ENCODE measurements at places on chromosomes 2 and 18.

GRCh38 chr2:74026687-74027241 lies 42.1 kb downstream of the TET3 start:
- no peak for DNase-seq

DNA sequence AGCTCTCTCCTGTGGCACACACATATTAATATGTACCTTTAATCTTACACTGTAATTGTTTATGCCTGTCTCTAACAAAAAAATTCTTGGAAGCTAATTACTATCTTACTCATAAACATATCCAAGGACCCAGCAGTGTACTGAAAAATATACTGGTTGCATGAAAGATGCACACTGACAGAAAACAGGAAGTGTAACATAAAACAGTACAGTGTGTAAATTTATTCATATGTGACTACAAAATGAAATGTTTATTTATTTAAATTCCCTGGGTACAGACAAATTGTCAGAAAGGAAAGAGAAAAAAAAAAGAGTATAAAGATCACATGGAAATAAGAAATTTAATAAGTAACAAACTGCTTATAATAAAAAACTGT lies 28.5 kb downstream of the TMEM131 start:
- no peak for DNase-seq

DNA sequence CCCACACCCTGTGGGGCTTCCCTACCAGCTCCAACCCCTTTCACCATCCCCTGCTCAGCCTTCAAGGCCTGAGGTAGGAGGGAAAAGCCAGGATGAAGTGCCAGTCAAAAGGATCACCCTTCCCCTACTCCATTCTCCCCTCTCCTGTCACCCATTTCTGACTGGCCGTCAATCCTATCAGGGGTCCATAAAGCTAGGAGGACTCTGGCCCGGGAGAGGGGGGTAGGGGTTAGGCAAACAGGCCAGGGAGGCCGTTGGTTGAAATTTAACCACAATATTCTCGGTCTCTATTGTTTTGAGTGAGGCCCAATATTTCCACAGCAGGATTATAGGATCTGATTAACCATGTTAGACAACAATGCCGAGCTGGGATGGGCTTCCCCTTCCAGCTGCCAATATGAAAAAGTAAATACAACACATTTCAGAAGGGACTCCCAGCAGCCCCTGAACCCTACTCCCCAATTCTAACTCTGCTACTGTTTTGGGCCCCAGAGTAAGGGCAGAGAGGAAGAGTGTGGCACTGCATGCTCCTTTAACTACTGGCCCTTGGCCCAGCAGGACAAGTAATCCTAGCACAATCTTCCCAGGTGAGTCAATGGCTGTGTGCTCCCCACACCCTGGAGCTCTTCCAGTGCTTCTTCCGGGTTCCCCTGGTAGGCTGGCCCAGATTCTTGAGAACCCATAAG lies 10.6 kb upstream of the IHH start:
- DNase-seq, result peak; percentile 37

GRCh38 chr2:10502803-10503107 lies 54.6 kb upstream of the ODC1 start:
- DNase-seq, result no peak

- DNase-seq, result peak; percentile 58
Measured at GRCh38 chr2:147937744-147938349, 82.7 kb downstream of the ORC4 start.

DNA sequence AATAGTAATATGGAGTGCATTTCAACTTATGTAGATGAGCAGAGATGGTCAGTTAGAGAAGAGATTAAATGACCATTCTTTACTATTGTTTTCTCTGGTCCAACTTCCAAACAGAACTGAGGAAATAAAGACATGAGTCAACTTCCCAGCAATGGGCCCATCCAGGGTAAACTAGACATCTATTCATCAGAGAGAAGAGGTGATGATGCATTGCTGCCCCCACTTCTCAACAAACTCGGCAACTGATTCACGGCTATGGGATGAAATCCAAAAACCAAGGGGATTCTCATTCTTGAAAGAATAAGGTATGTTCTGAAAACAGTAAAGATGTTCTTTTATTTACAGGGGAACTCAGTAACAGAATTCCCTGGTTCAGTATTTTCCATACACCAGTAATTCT lies 190.7 kb downstream of the RDH14 start:
- DNase-seq, result peak; percentile 78

DNA sequence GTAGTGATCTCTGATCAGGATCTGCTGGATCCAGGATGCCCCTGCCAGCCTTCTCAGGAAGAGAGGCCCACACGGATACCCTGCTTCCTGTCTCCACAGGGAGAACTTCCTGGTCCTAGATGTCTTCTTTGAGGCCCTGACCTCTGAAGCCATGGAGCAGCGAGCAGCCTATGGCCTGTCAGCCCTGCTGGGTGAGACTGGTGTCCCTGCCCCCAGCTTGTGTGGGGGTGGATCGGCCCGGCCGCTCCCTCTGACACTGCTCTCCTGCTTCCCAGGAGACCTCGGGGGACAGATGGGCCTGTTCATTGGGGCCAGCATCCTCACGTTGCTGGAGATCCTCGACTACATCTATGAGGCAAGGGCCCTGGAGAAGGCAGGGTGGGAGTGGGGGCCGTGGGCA lies 6.6 kb downstream of the CHPF start:
- DNase-seq, result no peak

- no peak for DNase-seq
Measured at GRCh38 chr2:42957861-42958301, 165.5 kb upstream of the HAAO start.

- DNase-seq, result no peak
Measured at GRCh38 chr2:3254442-3254941, 123.1 kb downstream of the EIPR1 start.

- no peak for DNase-seq
Measured at GRCh38 chr2:10790228-10790973, 22.2 kb downstream of the PDIA6 start.

- DNase-seq, result peak; percentile 37
Measured at GRCh38 chr2:183010112-183010511, 28.1 kb downstream of the NCKAP1 start.

GRCh38 chr2:130894326-130894942 lies 57.7 kb downstream of the ARHGEF4 start:
- DNase-seq, result no peak

- no peak for DNase-seq
Measured at GRCh38 chr2:31932589-31932988, 78.2 kb downstream of the MEMO1 start.
